Amniotic stem cell (primary cell): ENCODE measurements at places on chromosomes 6 and 20.

DNA sequence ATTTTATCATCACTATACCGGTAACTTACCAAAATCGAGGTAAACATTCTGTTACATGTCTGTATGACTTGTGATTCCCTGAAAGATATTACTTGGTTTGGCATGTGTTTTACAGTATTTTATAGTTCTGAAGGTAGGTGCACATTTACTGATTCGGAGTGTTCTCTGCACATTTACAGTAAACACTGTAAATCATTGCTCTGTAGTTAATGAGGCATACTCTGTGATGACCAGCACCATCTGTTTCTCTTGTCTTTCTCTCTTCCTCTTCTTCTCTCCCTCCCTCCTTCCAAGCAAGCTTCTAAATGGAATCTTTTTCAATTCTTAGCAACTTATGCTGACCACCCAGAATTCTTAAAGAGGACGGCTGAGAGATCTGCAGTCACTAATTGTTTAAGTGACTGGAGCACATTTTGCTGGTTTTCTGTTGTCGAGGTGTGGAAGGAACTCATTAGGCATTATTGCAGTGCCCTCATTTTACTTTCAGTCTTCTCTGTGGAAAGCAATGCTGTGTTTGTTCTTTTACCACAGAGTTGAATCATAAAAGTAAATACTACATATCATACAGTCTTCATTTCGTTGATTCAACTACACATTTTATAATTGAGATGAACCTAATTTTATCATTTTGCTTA is 126.5 kb downstream of the UTRN start:
- DNase-seq, result no peak

GRCh38 chr20:19113343-19113930 is 99.0 kb upstream of the SLC24A3 start:
- DNase-seq, result no peak

DNA sequence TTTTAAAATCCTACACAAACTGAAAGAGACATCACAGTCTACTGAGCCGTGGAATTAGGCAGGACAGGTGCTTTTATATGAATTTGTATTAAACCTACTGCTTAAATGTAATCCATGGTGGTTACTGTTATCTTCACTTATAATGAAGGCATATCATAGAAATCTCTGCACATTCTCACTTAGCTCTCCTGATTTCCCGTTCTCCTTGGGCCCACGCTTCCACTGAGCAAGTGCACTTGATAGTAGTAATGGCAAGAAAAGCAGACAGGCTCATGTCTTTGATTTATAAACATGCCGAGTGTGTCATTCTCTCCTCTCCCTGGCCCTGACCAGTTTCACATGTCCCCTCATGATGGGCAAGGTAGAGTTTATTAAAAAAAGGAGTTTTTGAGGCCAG is 186.3 kb downstream of the HIVEP2 start:
- DNase-seq, result no peak

- DNase-seq, result no peak
Measured at GRCh38 chr6:77883851-77884250, 231.0 kb downstream of the MEI4 start.

- DNase-seq, result no peak
Measured at GRCh38 chr6:63140114-63140513, 71.2 kb upstream of the FKBP1C start.

DNA sequence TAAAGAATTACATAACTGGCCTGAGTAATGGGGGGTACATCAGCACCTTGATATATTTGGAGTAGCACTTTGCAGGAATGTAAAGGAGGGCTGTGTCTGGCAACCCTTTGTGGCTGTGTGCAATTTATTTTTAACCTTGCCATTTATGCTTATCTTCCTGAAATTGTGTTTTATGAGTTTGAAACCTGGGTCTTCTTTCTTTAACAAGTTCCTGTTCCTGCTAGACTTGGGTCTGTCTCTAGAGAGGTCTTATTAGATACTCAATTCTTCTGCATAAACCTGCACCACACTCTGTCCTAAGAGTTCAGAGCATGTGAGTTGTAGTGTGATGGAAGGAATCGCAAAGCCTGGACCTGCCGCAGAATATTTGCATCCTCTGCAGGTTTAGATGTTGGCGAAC is 181.0 kb downstream of the JARID2 start:
- DNase-seq, result no peak

- DNase-seq, result no peak
Measured at GRCh38 chr6:111791415-111791814, 81.8 kb downstream of the FYN start.
